ENCODE measurements at places on chromosomes 2 and 18. TPM values are rescaled to one million over a fixed set of nuclear protein-coding genes. Genes with fewer than 3 reads are reported as not detected.

DNA sequence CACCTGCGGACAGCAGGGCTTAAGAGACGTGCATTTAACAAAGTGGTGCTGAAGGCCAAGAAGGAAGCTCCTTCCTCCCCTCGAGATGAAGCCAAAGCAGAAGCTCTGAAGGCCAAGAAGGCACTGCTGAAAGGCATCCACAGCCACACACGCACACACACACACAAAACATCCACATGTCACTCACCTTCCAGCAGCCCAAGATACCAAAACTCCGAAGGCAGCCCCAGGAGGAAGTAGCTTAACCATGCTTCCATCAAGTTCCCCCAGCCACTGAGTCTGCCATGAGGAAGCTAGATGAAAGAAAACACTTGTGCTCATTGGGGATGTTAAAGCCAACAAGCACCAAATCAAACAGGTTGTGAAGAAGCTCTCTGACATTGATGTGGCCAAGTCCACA, 175.7 kb upstream of the POU3F3 start:
- H3K36me3 ChIP-seq = no peaks in the 10 kb centered on the region
- no peak for DNase-seq
- H3K4me1 ChIP-seq = no peaks in the 10 kb centered on the region
- H3K4me3 ChIP-seq = no peak overlapping the region
- peaks cover 3% of the 10 kb centered on the region for H3K27me3 ChIP-seq

DNA sequence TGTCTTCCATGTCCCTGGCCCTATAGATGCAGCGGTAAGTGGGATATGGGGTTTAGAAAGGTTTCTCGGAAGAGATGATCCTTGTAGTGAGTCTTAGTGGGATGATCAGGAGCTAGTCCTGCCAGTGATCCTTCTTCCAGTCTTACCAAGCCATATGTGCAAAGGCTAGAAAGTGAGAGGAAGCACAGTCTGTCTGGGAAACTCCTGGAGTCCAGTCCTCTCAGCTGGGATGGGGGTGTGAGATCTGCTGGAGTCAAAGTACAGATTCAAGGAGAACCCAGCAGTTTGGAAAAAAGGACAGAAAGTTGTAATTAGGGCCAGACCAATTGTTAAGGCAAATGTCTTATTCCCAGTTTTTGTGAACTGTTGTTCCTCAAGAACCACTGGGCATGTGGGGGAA, 83.3 kb downstream of the LIMS1 start:
- H3K4me3 ChIP-seq = no peak overlapping the region
- H3K4me1 ChIP-seq = peaks cover 15% of the 10 kb centered on the region
- DNase-seq = no peak
- no peak overlapping the region for H3K27ac ChIP-seq

DNA sequence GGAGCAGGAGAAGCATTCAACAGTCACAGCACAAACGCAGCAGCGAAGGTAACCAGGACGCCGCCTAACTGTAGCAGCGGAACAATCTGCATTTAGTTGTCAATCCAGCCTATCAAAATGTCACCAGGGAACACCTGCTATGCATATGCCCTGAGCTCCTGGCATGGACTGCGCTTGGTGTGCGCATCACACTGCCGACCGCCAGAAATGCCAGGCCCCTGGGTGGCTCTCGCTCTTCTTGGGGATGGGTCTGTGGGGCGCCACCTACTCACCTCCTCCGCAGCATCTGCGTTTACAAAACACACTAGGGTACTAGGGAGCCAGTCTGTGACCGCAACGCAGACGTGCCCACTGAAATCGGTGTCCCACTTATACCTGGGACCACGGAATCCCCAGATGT, 31.7 kb downstream of the ZNF516 start:
- DNase-seq = no peak
- no peaks in the 10 kb centered on the region for H3K27me3 ChIP-seq
- no peaks in the 10 kb centered on the region for H3K36me3 ChIP-seq
- H3K4me3 ChIP-seq = no peak overlapping the region
- no peak overlapping the region for H3K27ac ChIP-seq
- no peaks in the 10 kb centered on the region for H3K4me1 ChIP-seq

DNA sequence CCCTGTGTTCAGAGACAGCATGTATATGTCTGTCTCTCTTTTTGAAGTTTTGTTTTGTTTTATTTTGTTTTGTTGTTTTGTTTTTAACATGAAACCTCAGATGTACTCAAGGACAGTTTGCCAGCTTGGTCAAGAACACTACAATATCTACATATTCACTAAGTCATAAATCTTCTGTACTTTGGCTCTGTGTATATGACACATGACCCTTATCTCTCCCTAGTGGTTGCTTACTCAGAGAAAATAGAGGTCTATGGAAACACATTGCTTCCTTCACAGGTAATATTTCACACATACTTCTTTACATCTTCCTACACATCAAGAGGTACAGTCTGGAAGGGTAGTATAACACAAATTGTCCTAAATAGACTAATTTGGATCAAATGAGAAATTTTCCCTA, 312.6 kb upstream of the VRK2 start:
- no peak overlapping the region for H3K4me3 ChIP-seq
- no peak overlapping the region for H3K27ac ChIP-seq
- no peak for DNase-seq

GRCh38 chr18:63158012-63158631, 161.4 kb downstream of the BCL2 start:
- H3K27ac ChIP-seq = no peak overlapping the region
- H3K27me3 ChIP-seq = no peaks in the 10 kb centered on the region
- H3K4me3 ChIP-seq = no peak overlapping the region

DNA sequence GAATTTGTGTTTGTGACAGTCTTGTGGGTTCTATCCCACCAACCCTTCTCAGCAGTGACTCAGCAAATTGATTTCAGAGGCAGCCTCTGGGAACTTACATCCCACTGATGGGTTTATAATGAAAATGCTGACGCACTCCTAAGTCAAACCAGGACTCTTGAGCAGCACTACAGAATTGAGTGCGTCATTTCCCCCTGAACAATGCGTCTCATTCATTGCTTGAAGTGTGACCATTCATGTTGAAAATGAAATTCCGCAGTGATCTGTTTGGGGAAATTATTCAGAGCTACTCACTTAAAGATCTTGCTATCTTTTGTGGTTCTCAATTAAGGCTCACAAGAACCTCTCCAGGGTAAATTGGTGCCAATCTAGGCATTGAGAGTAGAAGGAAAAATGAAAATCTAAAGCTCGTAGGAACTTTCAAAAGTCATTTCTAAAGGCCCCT, 417.7 kb upstream of the SLC14A2 start:
- H3K4me3 ChIP-seq = no peak overlapping the region
- no peak overlapping the region for H3K27ac ChIP-seq
- no peaks in the 10 kb centered on the region for H3K36me3 ChIP-seq
- DNase-seq = no peak
- no peaks in the 10 kb centered on the region for H3K27me3 ChIP-seq

GRCh38 chr2:20647211-20647610, 3.7 kb downstream of the HS1BP3 start:
- no peak overlapping the region for H3K4me3 ChIP-seq
- no peaks in the 10 kb centered on the region for H3K27me3 ChIP-seq
- no peak overlapping the region for H3K27ac ChIP-seq
- no peak for DNase-seq

GRCh38 chr2:16127276-16127940, 187.1 kb downstream of the MYCN start:
- no peak for DNase-seq
- no peak overlapping the region for H3K27ac ChIP-seq
- no peaks in the 10 kb centered on the region for H3K36me3 ChIP-seq
- peaks cover 16% of the 10 kb centered on the region for H3K4me1 ChIP-seq
- no peaks in the 10 kb centered on the region for H3K27me3 ChIP-seq

DNA sequence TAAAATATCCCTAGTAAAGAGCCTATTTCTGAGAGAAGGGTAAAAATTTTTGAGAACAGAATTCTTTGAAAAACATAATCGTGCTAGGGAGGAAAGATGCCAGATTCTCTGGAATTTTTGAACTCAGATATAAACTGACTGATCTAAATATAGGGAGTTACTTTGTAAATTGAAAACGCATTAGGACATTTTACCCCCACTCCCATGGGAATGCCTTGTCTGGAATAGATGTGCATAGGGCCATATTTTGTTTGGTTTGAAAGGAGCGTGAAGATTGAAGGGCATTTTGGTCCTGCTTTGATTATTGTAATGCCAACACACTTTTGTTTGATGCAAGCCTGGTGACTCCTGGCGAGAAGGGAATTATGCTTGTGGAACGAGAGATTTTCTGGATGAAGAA, 158.7 kb upstream of the DPP10 start:
- H3K27me3 ChIP-seq = no peaks in the 10 kb centered on the region
- no peak overlapping the region for H3K4me3 ChIP-seq
- no peak overlapping the region for H3K27ac ChIP-seq
- H3K36me3 ChIP-seq = no peaks in the 10 kb centered on the region
- no peaks in the 10 kb centered on the region for H3K4me1 ChIP-seq

- DNase-seq = no peak
- H3K4me3 ChIP-seq = no peak overlapping the region
- H3K27me3 ChIP-seq = no peaks in the 10 kb centered on the region
Observed at GRCh38 chr18:76446321-76447257, 48.5 kb downstream of the ZNF516 start.

GRCh38 chr2:59033661-59034060, 792.5 kb upstream of the FANCL start:
- no peak overlapping the region for H3K27ac ChIP-seq
- H3K36me3 ChIP-seq = no peaks in the 10 kb centered on the region
- no peak overlapping the region for H3K4me3 ChIP-seq
- H3K27me3 ChIP-seq = no peaks in the 10 kb centered on the region
- H3K4me1 ChIP-seq = no peaks in the 10 kb centered on the region

- peaks cover 62% of the 10 kb centered on the region for H3K4me1 ChIP-seq
- H3K27me3 ChIP-seq = no peaks in the 10 kb centered on the region
- peak overlapping the region; percentile 100 for H3K27ac ChIP-seq
- H3K36me3 ChIP-seq = no peaks in the 10 kb centered on the region
- no peak overlapping the region for H3K4me3 ChIP-seq
Observed at GRCh38 chr2:26757873-26758789, 6.0 kb upstream of the SLC35F6 start.

GRCh38 chr2:201833781-201834180, 27.4 kb downstream of the CDK15 start:
- no peak overlapping the region for H3K27ac ChIP-seq
- no peak overlapping the region for H3K4me3 ChIP-seq
- H3K36me3 ChIP-seq = no peaks in the 10 kb centered on the region
- DNase-seq = no peak

- H3K4me3 ChIP-seq = peak overlapping the region; percentile 63
- H3K27ac ChIP-seq = peak overlapping the region; percentile 69
- no peaks in the 10 kb centered on the region for H3K36me3 ChIP-seq
- no peaks in the 10 kb centered on the region for H3K4me1 ChIP-seq
- DNase-seq = no peak
Observed at GRCh38 chr18:24270937-24271380, 126.7 kb downstream of the OSBPL1A start.

DNA sequence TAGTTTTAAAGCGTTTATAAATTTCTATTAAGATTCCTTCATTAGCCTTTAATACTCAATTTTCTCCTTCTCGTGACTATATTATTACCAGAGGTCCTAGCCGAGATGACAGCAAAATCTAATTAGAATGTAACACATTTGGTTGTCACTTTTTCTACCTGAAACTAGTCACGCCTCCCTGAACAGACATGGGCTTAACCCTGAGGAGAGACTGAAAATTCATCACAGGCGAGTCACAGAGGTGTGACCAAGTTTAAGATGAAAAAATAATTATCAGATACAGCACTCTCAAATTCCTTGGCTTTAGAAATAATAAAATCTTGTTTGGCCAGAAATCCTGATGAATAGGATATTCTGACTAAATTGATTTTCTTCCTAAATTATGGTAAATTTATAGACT, 834.4 kb upstream of the SLC39A10 start:
- H3K36me3 ChIP-seq = no peaks in the 10 kb centered on the region
- H3K27me3 ChIP-seq = no peaks in the 10 kb centered on the region
- H3K27ac ChIP-seq = no peak overlapping the region
- H3K4me1 ChIP-seq = no peaks in the 10 kb centered on the region

DNA sequence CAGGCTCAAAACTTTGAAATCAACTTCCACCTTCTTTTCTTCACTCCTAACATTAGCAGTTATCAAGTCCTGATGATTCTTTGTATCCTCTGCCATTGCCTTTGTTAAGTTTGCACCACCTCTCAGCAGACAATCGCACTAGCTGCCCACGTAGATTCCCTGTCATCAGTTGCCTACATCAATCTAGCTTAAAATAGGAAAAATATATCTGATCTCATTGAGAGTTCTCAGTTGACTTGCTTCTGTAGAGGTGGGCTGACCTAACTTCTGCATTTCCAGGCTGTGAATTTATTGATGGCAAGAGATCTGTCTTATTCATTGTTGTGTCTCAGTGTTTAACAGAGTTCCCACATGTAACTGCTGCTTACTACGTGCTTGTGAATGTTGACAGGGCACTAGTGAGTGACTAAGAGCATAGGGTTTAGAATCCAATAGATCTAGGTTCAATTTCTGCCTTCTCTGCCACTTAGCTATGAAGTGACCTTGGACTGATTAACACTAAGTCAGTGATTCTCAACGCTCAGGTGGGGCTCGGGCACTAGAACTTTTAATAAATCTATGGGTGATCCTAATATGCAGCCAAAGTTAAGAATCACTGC, 3.7 kb upstream of the INSIG2 start:
- 0 out of 2 replicates have a peak, but pooled peaks cover 8% of the 10 kb centered on the region for H3K4me1 ChIP-seq
- DNase-seq = no peak
- H3K27ac ChIP-seq = no peak overlapping the region
- H3K4me3 ChIP-seq = no peak overlapping the region
- no peaks in the 10 kb centered on the region for H3K36me3 ChIP-seq

GRCh38 chr2:29518010-29518409, 402.8 kb downstream of the CLIP4 start:
- no peaks in the 10 kb centered on the region for H3K4me1 ChIP-seq
- DNase-seq = no peak
- H3K27ac ChIP-seq = no peak overlapping the region
- no peaks in the 10 kb centered on the region for H3K27me3 ChIP-seq
- H3K36me3 ChIP-seq = no peaks in the 10 kb centered on the region
- H3K4me3 ChIP-seq = no peak overlapping the region

DNA sequence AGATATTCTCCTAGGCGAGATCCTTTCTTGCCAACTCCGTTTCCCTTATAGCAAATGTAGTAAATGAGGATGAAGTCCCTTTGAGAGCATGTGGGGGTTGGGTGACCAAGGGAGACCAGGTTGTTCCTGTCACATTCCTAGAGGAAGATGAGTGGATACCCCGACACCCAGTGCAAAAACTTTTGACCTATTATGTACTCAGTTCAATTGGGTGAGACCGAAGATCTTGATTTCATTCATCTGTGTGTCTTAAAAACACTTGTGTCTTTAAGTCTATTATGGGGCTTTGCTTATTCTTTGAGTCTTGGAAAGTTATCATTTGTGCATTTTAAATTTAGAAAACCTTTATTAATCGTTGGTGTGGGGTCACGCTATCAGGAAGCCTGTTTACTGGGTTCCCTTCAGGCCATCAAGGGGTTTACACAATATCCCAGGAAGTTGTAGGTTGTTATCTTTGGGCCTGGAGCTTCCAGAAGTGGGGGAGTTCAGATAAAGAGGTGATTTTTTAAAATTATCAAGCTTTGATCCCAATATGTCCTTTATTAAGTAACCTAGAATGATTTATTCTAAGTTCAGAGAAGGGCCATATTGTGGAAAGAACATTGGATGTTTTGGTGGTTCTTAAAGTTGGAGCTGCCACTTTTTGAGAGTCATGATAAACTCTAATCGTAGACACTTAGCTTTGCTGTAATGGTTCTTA, 2.8 kb downstream of the RHOB start:
- H3K4me1 ChIP-seq = peaks cover 21% of the 10 kb centered on the region
- H3K27me3 ChIP-seq = no peaks in the 10 kb centered on the region
- H3K4me3 ChIP-seq = no peak overlapping the region
- DNase-seq = no peak
- H3K36me3 ChIP-seq = no peaks in the 10 kb centered on the region
- H3K27ac ChIP-seq = no peak overlapping the region

The TEX44 gene
- total RNA-seq = not detected

The CDH19 gene
- total RNA-seq = not detected

The STPG4 gene
- total RNA-seq = 0.79 TPM

The CFC1 gene
- total RNA-seq = not detected

The ANKRD30B gene
- total RNA-seq = 0.44 TPM

The GPR45 gene
- total RNA-seq = not detected

The OTOS gene
- not detected for total RNA-seq

The LAMA1 gene
- 129 TPM for total RNA-seq

Measured in Caco-2 (cell line).